ENCODE measurements at places on chromosomes 3 and 15. TPM values are rescaled to one million over a fixed set of nuclear protein-coding genes. Genes with fewer than 3 reads are reported as not detected.

PEAK1 gene
- polyA plus RNA-seq, result 9.5 TPM

TMEM40 gene
- not detected for polyA plus RNA-seq

CKMT1A gene
- 81.7 TPM for polyA plus RNA-seq

COL6A5 gene
- polyA plus RNA-seq, result not detected

IP6K1 gene
- polyA plus RNA-seq, result 2.9 TPM

CCR8 gene
- not detected for polyA plus RNA-seq

PPCDC gene
- polyA plus RNA-seq, result 4.1 TPM

LIPH gene
- polyA plus RNA-seq, result 0.28 TPM
